ENCODE measurements at places on chromosomes 1 and 21.

DNA sequence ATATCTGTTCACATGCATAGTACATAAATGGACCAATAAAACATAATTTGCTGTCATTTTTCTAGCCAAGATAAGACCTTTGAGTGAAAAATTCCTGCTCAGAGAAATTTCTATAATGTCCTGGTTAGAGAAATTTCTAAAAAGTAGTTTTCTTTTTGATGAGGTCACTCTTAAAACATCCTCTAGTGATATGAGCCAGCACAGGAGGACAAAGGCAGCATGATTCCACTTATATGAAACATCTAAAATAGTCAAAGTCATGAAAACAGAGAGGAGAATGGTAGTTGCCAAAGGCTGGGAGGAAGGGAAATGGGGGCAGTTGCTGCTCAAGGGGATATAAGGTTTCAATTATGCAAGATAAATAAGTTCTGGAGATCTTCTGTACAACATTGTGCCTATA lies 239.4 kb downstream of the BACH1 start:
- no peak for DNase-seq

GRCh38 chr1:222867316-222867715 lies 52.5 kb downstream of the DISP1 start:
- no peak for DNase-seq

GRCh38 chr1:4108331-4108730 lies 208.3 kb upstream of the C1orf174 start:
- DNase-seq, result no peak

DNA sequence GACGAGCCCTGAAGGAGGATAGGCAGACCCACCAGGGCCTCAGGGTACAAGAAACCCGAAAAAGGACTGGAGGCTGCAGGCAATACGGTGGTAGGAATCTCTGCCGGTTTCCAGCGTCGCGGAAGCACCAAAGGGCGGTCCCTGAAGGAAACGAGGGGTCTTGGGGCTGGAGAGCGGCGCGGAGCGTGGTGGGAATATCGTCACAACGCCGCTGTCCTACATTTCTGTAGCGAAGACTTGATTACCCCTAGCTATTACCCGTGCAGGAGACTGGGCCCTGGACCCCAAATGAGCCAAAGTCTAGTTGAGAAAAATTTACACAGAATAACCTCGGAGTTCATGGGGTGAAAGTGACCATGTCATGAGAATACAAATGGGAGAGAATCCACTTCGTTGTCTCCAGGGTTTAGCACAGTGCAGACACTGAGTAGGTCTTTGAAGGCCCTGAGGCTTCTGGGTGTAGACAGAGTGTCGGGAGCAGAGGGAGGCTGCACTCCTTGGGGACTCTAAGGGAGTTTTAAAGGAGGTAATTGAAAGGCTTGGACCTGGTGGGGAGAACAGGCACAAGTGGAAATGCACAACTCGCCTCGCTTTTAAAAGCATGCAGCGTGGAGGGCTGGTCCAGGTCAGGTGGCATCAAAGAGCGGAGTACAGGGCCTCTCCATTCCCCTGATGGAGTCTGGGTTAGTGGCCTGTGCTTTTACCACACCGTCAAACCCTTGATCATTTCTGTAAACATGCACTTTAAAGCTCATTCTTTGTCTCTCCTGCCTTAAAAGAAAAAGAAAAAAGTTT lies 1.5 kb downstream of the ATP1A1 start:
- no peak for DNase-seq

- DNase-seq, result no peak
Observed at GRCh38 chr1:225695578-225696337, 42.8 kb upstream of the ENAH start.

- no peak for DNase-seq
Observed at GRCh38 chr1:199995096-199995685, 32.3 kb upstream of the NR5A2 start.

DNA sequence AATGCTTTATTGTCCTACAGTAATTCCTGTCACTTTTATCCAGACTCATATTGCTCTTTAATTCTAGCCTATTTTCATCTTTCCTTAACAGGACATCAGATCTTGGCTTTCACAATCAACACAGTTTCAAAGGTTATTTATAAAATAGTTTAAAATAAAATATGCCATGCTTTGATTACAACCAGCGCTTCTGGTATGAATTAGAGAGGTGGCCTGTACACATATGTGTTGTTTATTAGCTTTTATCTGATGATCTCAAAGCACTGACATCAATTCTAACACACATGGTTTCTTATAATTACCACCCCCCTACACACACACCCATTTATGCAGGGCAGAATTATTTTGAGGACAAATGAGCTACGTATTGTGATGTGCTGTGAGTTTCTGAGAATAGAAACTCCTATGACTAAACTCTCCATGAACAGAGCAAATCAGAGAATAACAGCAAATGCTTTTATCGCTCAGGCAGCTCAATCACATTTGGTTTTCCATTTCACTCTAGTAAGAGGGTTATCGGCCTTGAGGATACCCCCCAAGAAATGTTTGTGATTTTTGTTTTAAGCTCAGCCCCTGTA lies 18.0 kb downstream of the CD247 start:
- no peak for DNase-seq

GRCh38 chr1:54835970-54836369 lies 34.8 kb upstream of the TTC22 start:
- DNase-seq, result no peak

DNA sequence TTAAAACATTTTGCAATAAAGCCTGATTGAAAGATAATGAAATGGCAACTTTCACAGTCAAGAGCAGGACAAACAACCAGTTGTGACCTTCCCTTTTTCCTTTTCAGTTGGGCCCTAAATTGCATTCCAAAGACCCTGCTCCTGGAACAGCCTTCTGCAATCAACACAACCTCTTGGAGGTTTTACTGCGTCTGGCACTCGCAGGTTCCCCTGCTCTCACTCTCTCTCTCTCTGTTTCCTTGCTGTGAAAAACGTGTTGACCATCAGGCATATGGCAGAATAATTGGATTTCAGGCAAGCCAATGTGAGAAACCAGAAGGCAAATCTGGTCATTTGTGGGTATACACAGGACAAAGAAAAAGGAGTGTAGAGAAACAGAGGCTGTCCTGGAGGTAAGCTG lies 23.2 kb downstream of the SLC44A5 start:
- no peak for DNase-seq

DNA sequence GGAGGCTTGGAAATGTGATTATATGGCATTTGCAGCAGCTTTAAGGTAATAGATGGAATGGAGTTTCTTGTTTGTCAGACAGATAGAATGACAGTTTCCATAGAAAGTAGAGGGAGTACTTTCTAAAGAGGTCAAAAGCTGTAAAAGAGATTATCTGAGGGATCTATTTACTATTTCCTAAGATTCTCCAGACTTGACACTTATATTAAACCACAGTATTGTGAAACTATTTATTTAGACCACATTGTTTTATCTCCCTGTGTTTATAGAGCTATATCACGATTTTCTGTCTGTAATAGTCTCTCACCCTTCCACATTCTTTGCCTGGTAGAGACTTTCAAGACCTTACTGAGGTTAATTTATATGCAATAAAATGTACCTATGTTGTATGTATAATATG lies 66.7 kb downstream of the MAN1A2 start:
- no peak for DNase-seq

- DNase-seq, result peak; percentile 78
Observed at GRCh38 chr1:19918057-19918456, 5.4 kb downstream of the PLA2G2E start.

DNA sequence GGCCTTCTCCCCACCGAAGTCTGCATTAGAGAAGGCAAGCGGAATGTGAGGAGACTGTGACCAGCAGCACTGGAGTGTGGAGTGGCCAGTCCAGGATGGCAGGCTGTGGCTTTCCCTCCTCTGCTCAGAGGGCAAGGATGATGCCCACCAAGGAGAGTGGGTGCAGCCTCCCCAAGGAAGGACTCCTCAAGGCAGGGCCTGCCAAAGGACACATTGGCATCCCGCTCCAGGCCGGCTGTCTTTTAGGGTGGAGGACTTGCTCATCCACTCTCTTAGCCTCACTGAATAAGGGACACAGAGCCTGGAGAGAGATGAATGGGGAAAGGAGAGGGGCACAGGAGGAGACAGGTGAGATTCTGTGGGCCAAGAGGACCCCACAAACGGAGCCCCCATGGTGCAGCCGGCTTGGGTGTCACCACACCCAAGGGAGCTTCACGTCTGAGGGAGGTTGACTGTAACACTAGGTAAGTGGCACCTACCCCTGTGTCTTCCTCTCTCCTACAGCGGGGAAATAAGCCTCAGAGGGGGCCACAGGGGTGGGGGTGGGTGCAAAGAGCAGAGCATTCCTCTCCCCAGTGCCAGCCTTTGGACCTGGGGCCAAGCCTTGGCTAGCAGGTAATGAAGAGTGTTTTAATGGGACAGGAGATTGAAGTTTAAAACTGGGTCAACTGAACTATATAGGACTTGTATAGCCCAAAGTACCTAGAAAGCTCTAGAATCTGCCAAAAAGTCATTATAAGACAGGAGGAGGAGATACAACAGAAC lies 4.2 kb upstream of the NES start:
- no peak for DNase-seq

DNA sequence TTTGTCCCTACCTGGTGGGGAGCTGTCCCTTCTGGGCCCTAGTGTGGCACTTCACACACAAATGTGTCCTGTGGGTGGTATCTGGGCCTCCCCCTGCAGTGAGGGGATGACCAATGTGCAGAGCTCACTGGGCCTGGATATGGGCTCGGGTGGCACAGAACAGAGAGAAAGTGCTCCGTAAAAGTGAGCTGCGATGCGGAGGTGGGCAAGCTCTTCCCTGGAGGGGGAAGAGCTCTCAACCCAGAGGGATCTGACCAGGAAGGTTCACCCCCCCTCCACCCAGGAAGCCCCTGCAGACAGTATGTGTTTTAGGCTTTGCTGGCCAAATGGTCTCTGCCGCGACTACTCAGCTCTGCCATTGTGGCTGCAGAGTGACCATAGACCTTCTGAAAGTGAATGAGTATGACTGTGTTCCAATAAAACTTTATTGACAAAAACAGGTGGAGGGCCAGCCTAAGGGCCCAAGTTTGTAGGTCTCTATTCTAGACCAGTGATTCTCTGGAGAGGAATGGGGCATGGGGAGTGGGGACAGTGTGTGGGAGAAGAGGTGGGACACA lies 8.6 kb upstream of the ITGB2 start:
- DNase-seq, result no peak

DNA sequence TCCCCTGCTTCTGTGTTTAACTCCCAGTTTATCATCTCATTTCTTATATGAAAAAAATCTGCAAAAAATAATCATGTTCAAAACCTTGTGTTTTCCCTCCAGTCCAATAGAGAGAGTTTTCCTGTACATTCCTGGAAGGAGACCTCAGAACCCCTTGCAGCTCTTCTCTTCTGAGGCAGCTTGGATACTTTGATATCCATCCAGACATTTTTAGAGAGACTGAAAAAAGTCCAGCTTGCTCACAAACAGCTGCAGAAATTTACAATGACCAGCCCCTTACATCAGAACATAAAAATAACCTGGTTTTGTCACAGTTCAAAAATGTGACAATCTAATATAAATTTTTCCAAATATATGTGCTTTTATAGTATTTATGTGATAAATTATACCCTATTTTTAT lies 73.3 kb upstream of the C1orf115 start:
- no peak for DNase-seq

- no peak for DNase-seq
Observed at GRCh38 chr21:25822981-25823380, 88.2 kb downstream of the GABPA start.

DNA sequence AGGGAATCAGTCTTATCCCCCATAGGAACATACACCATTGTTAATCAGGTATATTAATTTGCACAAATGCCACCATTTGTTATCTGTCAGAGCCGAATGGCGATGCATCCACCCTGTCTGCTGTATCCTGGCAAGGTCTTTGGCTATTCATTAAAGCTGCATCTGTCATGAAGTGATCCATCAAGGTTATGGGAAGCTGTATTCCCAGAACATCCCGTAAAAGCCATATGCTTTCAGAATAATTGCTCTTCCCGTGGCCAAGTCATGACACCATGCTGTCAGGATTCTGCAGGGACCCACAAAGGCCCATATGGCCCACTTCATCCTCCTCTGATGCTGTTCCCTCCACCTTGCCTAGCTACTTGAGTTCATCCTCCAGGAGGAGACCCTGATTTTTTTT lies 103.9 kb downstream of the RAVER2 start:
- DNase-seq, result no peak

DNA sequence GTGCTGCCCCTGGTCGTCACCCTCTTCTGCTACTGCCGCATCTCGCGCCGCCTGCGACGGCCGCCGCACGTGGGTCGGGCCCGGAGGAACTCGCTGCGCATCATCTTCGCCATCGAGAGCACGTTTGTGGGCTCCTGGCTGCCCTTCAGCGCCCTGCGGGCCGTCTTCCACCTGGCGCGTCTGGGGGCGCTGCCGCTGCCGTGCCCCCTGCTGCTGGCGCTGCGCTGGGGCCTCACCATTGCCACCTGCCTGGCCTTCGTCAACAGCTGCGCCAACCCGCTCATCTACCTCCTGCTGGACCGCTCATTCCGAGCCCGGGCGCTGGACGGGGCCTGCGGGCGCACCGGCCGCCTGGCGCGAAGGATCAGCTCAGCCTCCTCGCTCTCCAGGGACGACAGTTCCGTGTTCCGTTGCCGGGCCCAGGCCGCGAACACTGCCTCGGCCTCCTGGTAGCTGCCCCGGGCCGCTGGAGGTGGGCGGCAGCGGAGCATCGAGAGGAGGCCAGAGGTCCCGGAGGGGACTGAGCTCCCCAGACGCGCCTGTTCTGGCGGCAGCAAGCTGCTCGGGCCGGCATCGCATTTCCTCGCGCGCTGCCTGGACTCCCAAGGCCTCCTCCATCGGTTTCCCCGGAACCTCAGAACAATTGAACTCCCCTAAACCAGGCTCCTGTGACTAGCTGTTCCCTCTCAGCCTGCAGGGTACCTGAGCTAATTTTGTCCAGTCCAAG lies 1.1 kb downstream of the GPR25 start:
- DNase-seq, result no peak

DNA sequence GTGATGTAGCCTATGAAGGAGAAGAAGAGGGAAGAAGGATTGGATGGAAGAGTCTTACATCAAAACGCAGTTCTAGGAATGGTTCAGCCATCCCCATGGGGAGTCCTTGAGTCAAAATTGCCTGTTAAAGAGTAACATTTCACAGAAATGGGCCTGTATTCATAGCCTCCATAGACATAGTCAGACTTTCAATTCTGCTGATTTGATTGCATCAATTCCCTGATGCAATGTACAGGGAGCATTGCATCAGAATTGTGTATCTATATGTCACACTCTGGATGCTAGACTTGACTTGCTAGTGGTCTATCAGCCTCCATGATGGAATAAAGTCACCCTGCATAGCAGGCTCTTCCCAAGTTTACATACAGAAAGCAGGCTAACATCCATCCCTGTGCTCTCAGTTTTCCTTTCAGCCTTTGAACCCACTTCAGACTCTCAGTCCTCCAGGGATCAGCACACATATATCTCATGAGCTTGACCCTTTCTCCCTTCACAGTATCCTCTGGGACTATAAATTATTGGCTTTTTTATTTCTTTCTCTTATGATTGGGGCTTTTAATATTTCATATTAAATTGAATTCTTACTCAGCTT lies 1111.7 kb upstream of the B3GALT2 start:
- no peak for DNase-seq

Measured in Kasumi-1 (cell line).